ENCODE measurements at places on chromosomes 5 and 9. TPM values are rescaled to one million over a fixed set of nuclear protein-coding genes. Genes with fewer than 3 reads are reported as not detected.

DND1 gene
- total RNA-seq, result 0.40 TPM

GABRA6 gene
- total RNA-seq, result not detected

ELOVL7 gene
- 0.73 TPM for total RNA-seq

TMEFF1 gene
- not detected for total RNA-seq

LTC4S gene
- total RNA-seq, result 7.6 TPM

PAPPA gene
- 1.2 TPM for total RNA-seq

BNC2 gene
- 3.9 TPM for total RNA-seq

SPARC gene
- total RNA-seq, result 435 TPM

FBN2 gene
- 23.5 TPM for total RNA-seq

FAM170A gene
- total RNA-seq, result not detected

ANGPTL2 gene
- 32.6 TPM for total RNA-seq

SURF6 gene
- total RNA-seq, result 11.1 TPM

ZSWIM6 gene
- 6.6 TPM for total RNA-seq

- DNase-seq, result no peak
Measured at GRCh38 chr5:56313596-56313995, 80.5 kb upstream of the ANKRD55 start.

DNA sequence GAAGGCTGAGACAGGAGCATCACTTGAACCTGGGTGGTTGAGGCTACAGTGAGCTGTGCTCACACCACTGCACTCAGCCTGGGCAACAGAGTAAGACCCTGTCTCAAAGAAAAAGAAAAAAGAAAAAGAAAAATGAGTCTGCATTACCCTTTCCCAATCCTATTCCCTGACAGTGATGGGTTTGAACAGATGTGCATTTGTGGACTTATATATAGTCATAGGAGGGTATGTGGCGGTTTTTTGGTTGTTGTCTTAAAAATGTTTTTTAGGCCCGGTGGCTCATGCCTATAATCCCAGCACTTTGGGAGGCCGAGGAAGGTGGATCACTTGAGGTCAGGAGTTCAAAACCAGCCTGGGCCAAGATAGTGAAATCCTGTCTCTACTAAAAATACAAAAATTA lies 13.4 kb downstream of the HDHD3 start:
- DNase-seq, result no peak

DNA sequence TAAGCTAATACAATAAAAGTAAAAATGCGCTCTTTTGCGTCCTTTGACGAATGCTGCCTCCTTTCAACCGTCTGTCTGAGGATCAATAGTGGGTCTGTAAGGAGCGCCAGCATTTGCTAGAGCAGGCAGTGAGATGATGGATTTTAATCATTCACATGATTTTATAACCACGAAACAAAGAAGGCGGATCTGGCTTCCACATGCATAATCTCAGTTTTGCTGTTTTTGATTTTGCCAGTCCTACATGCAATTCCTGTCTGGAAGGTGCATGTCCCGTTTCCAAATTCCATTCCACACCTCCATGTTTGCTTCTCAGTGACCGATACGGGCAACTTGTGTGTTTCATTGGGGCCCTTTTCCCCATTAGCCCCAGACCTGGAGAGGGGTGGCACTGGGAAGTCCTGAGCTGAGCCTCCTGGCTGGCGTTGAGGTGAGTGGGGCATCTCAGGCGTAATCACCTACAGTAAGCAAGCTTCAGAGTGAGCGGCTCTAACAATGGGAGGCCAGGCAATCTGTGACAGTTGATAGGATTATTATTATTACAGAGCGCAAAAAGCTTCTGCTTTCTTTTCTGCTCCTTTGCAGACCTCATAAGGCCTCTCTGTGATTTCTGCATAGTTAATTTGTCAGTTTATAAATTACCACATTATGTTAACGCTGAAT lies 405.4 kb downstream of the ZSWIM6 start:
- DNase-seq, result no peak

- DNase-seq, result no peak
Measured at GRCh38 chr5:143417503-143418139, 14.1 kb upstream of the NR3C1 start.

- no peak for DNase-seq
Measured at GRCh38 chr5:117326997-117327396, 752.4 kb upstream of the SEMA6A start.

GRCh38 chr5:77621440-77621839 lies 17.1 kb downstream of the OTP start:
- DNase-seq, result no peak

- no peak for DNase-seq
Measured at GRCh38 chr9:130194378-130194932, 22.3 kb downstream of the NCS1 start.

DNA sequence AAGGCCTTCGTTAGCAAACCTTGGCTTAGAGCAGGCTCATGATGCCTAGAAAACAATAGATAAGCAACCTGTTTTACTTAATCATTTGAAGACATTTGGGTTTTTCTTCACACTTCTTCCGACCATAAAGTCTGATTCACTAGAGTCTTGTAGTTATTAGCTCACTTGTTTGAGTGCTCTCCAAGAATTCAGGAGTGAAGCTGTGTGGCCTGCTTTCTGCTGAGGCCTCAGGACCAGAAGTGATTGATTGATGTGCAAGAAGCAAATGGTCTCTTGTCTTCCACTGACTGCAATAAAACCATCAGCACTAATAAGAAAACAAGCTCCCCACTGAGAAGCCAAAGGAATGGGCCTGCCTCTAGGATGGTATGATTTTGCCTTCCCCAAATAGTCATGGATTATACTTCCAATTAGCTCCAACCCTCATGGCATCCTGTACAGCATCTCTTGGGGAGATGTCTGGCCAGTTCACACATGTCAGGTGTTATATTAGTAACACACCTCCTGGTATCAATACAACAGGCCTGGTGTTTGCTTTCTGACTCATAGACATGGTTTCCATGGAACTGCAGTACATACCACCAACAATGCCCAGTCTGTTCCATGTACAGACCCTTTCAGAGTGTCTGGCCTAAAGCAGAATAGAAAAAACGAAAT lies 317.6 kb downstream of the CWC27 start:
- no peak for DNase-seq

GRCh38 chr5:2105141-2105540 lies 222.4 kb upstream of the IRX4 start:
- DNase-seq, result no peak

DNA sequence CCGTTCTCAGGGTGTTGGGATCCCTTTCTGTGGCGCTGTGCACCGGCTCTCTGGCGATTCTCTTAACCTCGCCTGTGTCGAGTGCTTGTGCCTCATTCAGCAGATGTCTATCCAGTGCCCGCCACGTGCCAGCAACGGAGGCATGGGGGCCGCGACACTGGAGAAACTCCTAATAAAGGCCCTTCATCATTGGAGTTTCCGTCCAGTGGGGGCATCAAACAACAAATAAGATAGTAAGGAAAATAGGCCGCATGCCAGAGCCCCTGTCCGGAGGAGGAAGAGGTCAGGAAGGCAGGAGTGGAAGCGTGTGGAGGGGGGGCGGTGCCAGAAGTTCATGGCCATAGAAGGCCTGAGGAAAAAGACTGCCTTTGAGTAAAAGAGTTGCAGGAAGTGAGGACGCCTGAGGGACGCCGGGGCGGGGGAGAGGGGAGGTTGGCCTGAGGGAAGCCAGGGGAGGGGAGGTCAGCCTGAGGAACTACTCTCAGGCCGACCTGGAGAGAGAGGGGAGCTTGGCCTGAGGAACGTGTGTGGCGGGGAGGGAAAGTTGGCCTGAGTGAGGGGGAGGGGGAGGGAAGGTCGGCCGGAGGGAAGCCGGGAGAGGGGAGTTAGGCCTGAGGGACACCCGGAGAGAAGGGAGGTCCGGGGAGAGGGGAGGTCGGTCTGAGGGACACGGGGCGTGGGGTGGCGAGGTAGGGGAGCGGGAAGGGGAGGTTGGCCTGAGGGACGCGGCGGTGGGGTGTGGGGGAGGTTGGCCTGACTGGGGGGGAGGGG lies 82.2 kb downstream of the CACNA1B start:
- no peak for DNase-seq

DNA sequence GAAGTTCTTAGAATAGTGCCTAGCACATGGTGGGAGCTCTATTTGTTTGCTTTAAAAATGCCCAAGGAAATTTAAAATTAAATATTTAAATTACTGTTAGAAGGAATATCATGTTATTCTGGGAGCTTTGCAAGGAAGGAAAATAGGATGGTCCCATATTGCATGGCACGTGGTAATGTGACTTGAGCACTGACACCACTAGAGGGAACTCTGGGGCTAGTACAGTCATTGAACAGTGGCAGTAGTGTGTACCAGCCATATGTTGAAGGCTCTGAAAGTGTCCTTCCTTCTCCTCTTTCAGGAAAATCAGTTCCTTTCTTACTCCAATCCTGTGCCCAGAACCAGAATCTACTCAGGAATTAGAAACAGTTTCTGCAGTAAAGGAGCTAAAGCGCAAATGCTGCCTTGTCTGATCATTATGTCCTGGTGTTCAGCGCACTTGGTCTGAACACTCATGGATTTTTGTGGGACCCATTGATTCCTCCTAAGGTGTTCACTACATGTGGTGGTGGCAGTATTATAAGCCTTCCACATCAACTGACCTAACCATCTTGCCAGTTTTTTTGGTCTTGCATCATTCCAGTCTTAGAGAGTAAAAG lies 54.1 kb downstream of the GDA start:
- DNase-seq, result no peak

- DNase-seq, result no peak
Measured at GRCh38 chr9:102428305-102428704, 566.8 kb upstream of the CYLC2 start.

DNA sequence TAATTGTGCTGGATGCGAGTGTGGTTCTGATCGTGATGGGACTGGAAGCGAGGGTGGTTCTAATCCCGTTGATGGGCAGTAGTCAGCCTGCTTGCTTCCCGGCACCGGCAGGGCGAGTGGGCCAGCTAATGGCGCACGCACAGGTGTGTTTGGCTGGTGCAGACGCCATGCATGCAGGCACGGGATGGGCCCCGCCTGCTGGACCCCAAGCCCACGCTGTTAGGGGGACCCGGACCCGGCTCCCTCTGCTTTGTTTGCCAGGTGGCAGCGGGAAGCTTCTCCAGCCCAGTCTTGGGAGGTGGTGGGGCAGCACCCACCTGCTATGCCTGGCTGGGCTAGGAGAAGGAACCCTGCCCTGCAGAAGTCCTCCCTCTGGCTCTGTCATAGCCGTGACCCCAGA lies 70.3 kb downstream of the VAV2 start:
- no peak for DNase-seq

- no peak for DNase-seq
Measured at GRCh38 chr9:131138676-131139075, 13.3 kb downstream of the NUP214 start.

GRCh38 chr5:121377461-121377860 lies 474.2 kb upstream of the FTMT start:
- no peak for DNase-seq

- no peak for DNase-seq
Measured at GRCh38 chr9:137168904-137169856, 671 bp downstream of the LRRC26 start.

DNA sequence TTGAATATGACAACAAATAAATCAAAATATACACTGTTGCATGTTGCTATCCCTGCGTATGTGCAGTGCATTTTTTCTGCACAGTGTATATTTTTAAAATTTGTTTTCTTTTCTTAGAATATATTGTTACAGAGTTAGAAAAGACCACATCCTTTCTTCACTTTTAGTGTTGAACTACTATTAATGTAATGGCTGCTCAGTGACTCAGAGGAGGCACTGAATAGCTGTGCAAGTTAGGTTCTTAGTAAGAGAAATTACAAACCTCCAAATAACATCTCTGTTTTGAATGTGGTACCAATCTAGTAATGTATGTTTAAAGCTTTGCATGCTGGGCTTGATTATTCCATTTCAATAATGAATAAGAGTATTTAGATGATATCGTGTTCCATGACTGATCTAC lies 208.9 kb upstream of the PRR16 start:
- no peak for DNase-seq

DNA sequence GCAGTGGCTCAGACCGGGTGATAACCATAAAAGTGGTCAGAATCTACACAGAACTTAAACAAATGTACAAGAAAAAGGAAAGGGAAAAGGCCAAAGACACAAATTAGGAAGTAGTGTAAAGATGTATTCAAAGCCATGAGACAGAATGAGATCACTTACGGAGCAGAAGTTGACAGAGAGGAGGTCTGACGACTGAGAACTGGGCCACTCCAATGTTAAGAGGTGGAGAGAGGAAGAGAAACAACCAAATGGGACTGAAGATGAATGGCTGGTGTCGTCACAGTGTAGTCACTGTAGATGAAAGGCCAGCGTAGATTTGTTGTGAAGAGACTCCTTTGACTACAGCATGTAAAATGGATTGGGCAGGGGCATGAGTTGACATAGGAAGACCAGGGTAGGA lies 114.4 kb downstream of the DROSHA start:
- no peak for DNase-seq

DNA sequence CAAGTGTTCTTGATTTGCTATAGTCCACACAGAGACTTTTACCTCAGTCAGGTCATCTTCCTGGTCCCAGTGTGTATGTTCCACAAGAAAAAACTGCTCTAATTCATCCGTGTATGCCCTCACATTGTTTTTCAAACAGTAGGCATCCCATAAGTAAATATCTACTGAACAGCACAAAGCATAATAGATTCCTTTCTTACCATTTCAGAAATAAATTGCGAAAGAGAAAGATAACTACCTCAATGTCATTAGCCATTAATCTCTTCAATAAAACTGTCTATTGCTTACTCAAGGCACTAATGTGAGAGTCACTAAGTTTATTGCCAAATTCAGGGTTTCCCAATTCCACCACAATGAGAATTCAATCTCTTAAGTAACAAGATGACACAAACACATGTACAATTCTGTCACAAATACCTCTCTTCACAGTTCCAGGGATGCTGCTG lies 9.6 kb downstream of the FBXW2 start:
- no peak for DNase-seq

DNA sequence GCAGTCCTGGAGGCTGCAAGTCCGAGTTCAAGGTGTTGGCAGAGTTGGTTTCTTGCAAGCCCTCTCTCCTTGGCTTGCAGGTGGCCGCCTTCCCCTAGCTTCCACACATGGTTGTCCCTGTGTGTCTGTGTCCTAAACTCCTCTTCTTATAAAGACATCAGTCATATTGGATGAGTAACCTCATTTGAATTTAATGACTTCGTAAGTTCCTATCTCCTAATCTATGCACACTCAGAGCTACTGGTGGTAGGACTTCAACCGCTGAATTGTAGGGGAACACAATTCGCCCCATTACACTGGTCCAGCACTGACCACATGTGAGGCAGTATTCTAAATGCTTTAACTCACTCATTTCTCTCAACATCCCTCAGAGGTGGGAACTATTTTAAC lies 25.9 kb upstream of the ADAMTS2 start:
- no peak for DNase-seq

DNA sequence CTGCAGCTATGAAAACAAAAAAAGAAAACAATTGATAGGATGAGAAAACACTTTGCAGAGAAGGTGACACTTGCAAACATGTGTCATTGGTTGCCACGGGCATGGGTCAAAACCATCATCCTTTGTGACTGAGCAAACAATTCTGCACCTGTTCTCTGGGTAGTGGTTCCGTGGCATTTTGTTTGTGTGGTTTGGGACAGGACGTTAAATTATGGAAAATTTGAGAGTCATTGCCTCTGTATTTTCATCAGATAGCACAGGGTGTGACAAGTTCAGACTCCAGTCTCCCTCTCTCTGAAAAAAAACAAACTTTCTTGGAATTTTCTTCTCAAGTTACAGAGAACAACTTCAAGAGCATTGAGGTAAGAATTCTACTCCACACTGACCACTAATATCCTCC lies 113.4 kb upstream of the HMHB1 start:
- DNase-seq, result no peak
